ENCODE measurements at places on chromosomes 5 and 9.

- no peak for DNase-seq
These were observed 1176.3 kb downstream of the CDH18 start for GRCh38 chr5:18811661-18812060.

GRCh38 chr9:75935591-75935990, 45.1 kb downstream of the PCSK5 start:
- DNase-seq, result no peak

GRCh38 chr9:115520646-115521045, 402.7 kb upstream of the TNC start:
- DNase-seq, result no peak

DNA sequence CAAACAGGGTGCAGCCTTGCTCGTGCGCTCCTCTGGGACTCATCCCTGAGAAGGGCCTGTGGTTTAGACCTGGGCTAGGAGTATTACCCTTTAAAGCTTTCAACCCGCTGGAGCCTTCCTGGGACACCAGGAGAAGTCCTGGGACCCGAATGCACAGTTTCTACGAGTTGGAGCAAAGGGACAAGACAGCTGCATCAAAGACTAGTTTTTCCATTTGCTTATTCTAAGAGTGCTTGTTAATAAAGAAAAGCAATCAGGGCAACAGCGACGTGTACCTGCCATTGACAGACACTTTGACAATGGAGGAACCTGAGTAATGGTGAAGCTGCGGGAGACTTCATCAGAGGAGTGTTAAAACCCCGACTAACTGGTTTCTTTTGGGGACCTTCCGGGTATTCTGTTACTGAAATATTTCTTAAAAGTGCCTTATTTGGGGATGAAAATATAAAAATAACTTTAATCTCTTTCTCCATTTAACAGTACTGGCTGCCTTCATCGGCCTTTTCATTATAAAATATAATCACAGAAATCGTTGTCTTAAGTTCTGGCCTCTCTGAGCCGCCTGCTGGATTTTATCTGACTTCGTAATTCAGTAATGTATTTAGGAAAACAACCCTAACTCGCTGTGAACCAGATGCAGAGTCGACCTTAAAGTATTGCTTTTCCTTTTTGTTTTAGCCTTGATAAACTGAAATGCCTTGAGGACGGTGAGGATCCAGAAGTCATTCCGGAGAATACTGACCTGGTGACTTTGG, 732 bp downstream of the SNAPC3 start:
- DNase-seq, result no peak

DNA sequence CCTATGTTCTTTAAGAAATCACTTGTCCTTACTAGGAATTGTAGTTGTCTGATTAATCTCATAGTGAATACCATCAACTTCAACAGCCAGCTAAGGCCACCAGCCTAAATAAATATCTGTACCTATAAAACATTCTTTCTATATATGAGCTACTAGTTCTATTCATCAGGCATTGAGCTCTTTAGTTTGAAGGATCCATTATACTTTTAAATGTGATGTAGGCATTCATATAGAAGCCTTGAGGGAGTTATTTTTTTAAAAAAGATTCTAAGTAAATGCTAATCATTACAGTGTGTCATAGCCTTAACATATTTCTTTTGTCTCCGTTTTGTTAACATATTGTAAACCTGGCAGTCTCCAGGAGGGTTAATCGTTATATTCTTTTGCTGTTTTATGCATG, 838.3 kb downstream of the PTPRD start:
- DNase-seq, result no peak

GRCh38 chr9:136316896-136317676, 10.3 kb upstream of the GPSM1 start:
- no peak for DNase-seq

- no peak for DNase-seq
These were observed 33.2 kb upstream of the ASTN2 start for GRCh38 chr9:117448066-117448465.

- DNase-seq, result no peak
These were observed 151.2 kb downstream of the ERCC6L2 start for GRCh38 chr9:96026655-96027213.

GRCh38 chr5:133870661-133871060, 97.8 kb downstream of the C5orf15 start:
- no peak for DNase-seq

DNA sequence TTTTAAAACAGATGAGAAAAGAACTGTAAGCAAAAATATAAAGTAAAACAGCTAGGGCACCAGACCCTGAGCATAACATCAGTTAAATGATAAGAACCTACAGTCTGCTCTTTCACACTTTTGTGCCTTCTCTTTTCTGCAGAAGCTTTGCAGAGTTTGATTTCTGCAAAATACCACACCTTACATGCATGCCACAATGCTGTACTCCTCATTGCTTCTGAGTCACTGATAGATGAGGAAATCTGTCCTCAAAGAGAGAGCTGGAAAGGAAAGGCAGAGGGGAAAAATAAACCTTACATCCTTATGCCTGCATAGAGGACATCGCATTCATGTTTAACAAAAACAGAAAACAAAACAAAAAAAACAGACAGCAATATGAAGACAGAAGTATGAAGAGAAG, 142.9 kb downstream of the ATPSCKMT start:
- DNase-seq, result no peak

- DNase-seq, result no peak
These were observed 172.0 kb upstream of the MSX2 start for GRCh38 chr5:174552428-174552827.

DNA sequence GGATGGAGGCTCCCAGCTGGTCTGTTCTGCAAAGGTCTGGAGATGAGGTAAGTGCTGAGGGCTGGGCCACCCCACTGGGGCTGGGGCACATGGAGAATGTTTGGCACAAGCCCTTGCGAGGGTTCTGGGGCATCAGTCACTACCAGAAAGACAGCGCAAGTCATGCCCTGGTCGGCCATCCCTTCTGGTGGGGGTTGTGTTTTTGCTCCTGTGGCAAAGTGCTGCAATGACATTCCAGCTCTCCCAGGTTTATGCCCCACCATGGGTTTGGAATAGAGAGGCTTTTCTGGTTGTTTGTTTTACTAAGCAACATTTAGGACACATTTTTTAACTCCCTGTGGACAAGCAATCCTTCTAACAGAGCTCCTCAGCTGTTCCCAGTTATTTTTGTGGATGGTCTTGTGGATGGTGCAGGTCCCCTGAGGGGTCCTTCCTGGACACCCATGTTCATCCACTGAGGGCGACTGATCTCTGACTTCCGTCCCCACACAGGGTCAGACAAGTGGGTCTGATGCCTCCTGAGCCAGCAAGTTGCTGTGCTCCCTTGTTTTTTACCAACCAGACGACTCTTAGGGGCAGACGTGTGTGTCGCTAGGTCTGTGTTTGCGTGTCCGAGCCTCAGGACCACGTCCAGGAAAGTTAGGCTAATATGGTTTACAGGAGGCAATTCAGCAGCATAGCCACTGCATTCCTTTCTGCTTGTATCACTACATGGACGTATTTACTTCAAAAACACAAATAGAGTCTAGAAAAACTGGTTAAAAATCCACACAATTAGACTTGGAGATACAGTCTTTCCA, 64.9 kb upstream of the ECM2 start:
- no peak for DNase-seq

GRCh38 chr5:87121304-87122150, 146.2 kb upstream of the RASA1 start:
- DNase-seq, result no peak

GRCh38 chr5:111580956-111581355, 68.6 kb upstream of the STARD4 start:
- DNase-seq, result no peak

GRCh38 chr9:127050591-127051001, 71.8 kb downstream of the ANGPTL2 start:
- DNase-seq, result no peak

GRCh38 chr9:77424993-77425392, 223.1 kb downstream of the GNA14 start:
- no peak for DNase-seq

DNA sequence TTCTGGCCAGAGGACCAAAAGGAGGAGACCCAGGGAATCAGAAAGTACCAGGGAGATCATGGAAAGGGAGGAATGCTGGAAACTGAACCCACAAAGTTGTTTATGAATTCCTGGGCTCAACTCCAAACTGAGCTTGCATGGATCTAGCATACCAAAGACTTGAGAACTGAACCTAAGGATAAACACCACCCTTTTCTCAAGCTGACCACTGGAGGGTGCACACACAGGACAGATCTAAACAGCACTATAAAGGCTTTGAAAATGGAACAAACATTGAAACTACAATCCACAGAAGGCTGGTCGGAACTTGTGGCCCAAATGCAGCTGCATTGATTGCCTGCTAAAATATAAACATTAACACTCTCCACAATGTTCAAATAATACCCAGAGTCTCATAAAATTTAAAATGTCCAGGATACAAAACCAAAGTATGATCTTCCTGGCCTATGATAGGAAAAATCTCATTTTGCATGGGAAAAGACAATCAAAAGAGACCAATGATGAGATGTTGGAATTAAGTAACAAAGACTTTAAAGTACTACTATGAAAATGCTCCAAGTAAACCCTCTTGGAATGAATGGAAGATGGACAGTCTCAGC, 15.6 kb upstream of the IRF1 start:
- DNase-seq, result no peak

DNA sequence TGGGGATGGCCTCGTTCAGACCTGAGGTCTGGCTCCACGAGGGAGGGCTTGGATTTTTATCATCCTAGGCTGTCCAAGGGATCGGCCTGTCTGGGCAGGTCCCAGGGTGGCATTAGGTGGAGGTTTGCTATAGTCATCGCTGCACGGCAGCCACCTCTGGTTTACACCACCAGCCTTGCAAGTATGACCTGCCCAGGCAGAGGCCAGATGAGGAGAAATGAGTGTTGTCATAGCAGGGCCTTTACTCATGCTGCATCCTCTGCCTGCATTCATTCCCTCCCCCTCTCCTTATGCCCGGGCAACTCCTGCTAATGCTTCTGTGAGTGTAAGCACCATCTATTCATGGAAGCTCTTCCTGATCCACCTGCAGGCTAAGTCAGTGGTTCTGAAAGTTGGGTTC, 15.3 kb upstream of the NDST1 start:
- no peak for DNase-seq

- no peak for DNase-seq
These were observed 347.9 kb downstream of the CDH9 start for GRCh38 chr5:26690511-26690910.

DNA sequence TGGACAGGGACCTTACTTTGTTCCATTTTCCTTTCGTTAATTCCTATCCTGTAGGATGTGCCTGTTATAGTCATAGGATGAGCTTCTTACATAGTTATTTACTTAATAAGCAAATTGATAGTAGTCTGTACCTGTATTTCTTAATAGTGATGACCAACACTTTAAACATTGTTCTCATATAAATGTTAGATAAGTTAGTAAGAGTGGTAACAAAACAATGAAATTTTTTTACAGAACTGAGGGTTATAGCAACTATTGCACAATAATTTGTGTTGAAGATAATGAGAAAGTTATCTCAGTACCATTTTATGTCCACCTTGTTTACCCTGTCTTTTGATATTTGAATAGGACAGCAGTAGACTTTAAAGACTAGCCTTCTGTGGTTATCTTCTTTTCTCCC, 162.9 kb upstream of the ELL2 start:
- DNase-seq, result no peak

- no peak for DNase-seq
These were observed 13.2 kb upstream of the ZBTB43 start for GRCh38 chr9:126791406-126792230.

DNA sequence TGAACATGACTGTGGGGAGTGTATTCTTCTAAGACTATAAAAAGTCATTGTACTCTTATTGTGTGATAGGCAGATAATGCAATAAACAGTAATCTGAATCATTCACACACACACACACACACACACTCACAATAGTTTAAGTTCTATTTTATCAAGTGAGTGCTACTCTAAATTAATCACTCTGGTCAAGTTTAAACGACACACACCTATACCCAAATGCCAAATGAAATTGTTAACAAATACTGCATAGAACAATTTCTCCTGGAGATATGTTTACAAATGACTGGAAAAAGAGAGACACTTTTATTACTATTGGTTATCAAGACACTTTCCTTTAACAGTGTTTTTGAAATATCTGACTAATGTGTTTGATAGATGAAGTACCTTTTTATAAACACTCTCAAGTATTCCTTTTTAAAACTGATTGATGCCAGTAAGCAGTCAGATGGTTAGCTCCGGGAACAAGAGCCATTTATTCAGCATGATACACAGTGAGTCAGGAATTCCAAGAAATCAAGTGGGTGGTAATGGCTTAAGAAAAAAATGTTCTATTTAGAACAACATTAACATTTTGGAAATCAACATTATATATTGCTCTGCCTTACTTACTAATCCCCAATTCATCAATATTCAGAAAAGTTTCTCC, 521.6 kb upstream of the ST8SIA4 start:
- DNase-seq, result no peak

- no peak for DNase-seq
These were observed 431.2 kb upstream of the GRAMD2B start for GRCh38 chr5:125992050-125992449.

- DNase-seq, result no peak
These were observed 203.7 kb downstream of the TMEM167A start for GRCh38 chr5:82873452-82873851.

- no peak for DNase-seq
These were observed 18.5 kb upstream of the KIF12 start for GRCh38 chr9:114117614-114117995.

Data from left ventricle myocardium inferior (tissue), 1 donor.